Mammary epithelial cell (primary cell): ENCODE measurements at places on chromosomes 3 and 15. TPM values are rescaled to one million over a fixed set of nuclear protein-coding genes. Genes with fewer than 3 reads are reported as not detected.
A peak's percentile ranks its signal among the peaks of the same experiment; 100 is the strongest.

SPTSSB gene
- polyA plus RNA-seq, result 0.44 TPM

DNA sequence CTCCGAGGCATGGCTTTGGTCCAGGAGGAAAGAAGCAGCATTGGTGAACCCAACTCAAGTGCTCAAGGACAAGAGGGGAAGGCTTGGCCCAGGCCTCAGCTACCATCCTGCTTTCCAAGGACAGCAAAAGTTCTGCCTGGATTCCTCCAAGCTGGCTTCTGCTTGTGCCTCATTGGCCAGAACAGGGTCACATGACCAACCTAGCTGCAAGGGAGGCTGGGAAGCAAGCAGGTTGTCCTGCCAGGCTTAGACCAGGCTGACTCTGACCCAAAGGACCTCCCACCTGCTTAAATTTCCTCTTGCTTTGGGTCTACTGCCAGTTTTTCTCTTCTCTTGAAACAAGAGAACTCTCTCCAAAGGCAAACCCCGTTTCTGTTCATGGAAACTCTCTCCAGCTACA, 70.7 kb downstream of the RPN1 start:
- no peak for DNase-seq

DNA sequence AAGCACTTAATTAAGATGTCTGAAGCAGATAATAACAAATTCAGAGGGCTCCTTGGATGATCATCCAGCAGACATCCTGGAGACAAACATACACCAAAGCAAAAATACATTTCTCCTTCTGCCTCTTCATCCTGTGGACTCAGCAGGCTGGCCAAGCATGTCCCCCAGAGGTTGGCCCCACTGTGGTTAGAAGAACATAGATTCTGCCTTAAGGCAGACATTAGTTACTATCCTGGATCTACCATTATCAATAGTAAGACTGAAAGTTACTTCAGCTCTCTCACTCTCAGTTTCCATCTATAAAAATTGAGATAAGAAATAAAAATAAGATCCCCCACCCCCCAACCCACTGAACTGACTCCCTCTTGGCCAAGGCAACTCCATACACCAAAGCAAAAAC, 28.6 kb upstream of the TGFBR2 start:
- DNase-seq, result no peak

ST3GAL6 gene
- polyA plus RNA-seq, result 3.6 TPM

DNA sequence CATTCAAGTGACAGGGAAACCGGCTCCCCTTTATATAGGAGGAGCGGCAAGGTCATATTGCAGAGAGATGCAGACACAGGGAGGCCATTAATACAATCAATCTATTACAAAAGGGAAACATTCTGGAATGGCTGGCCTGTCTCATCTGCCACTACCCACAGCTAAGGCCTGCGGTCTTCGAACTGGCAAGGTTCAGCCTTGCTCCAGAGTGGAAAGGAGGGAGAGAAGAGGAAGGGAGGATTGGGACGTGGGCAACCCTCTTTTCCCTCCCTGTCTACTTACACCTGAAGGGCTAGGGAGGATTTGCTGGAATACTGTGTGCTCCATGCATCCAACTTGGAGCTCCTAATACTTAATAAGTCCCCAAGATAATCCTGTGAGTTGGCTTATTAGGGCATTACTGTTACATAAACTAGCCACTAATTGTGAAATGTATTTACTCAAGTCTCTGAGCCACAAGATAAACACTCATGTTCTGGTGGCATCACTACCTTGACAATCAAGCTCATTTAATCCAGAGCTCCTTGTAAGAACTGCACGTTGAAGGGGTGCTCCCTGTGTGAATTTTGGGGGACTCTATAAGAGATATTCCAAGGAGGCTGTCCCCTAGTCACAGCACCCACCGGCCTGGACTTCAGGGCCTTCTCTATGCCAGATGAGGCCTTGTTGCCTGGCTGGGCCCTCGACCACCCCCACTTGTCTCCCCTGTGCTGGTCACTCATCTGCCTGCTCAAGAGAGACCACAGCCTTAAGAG, 19.7 kb upstream of the CCDC174 start:
- no peak for DNase-seq

- DNase-seq, result no peak
These were observed 63.6 kb downstream of the OSBPL10 start for GRCh38 chr3:31917303-31918005.

DNA sequence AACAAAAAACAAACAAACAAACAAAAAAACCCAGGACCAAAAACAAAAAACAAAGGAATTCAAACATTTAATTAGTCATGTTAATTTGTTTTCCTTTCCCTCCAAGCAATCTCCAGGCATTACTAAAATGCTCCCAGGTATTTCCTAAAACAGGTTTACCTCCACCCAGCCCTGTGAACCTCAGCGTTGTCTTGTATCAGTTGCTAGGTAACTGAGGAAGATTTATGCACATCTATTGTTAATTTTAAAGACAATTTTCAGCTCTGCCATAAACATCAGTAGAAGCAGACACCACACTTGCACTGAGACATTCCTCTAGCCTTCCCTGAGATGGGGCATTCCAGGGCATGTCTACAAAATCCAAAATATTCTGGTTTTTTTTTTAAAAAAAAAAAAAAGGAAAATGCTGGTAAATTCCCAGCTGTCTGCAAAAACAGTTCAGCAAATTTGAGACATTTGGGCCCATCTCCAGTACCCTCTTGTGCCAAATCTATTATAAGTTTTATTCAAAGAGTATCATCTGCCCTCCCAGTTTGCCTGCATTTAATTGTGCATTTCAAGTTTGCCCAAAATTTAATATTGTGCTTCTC, 227.6 kb downstream of the ADAMTS9 start:
- no peak for DNase-seq

DNA sequence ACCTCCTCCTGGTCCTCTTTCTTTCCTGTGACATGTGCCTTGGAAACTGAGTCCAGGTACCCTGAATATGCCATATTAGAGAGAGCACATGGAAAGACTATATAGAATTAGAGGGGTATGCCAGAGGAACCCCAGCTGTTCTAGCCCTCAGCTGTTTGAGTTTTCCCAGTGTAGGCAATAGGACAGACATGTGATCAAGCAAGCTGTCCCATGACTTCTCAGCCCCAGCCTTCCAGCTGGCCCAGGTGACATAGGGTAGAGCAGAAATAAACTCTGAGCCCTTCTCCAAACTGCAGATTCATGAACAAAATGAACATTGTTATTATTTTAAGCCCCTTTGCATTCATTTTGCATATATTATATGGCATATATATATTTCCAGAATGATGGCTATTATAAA, 118.7 kb downstream of the PPM1L start:
- no peak for DNase-seq

DNA sequence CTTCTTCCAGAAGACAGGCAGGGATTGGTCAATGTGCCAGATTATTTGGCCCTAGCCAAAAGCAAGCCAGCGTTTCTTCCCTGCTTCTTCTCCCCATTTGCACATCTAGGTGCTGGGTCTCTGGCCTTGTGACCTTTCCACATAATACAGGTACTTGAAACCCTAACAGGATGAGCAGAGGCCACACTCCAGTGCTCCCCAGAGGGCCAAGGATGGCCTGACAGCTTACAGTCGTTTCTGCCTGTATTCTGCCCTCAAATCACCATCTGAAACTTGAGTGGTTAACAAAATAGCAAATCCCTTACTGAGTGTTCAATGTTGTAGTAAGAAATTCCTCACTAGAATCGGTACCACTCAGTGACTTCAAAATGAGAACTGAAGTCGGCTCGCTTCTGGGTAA, 29.1 kb downstream of the MKRN2 start:
- no peak for DNase-seq

DNA sequence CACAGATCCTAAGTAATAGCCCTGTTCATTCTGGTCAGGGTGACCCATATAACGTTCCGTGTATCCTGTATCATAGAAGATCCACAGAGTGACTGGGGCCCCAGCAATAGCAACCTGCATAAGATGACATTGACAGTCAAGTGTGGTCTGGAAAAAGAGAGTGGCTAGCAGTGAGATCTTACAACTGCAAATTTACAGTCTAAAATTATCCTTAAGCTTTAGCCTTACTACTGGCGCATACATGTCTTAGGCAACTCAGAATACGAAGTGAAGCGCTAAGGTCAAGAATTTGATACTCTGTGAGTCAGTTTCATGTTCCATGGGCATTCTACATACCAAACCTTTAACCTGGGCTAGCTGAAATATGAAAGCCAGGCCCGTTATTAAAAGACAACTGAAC, 29.2 kb upstream of the IGDCC4 start:
- DNase-seq, result no peak

DNA sequence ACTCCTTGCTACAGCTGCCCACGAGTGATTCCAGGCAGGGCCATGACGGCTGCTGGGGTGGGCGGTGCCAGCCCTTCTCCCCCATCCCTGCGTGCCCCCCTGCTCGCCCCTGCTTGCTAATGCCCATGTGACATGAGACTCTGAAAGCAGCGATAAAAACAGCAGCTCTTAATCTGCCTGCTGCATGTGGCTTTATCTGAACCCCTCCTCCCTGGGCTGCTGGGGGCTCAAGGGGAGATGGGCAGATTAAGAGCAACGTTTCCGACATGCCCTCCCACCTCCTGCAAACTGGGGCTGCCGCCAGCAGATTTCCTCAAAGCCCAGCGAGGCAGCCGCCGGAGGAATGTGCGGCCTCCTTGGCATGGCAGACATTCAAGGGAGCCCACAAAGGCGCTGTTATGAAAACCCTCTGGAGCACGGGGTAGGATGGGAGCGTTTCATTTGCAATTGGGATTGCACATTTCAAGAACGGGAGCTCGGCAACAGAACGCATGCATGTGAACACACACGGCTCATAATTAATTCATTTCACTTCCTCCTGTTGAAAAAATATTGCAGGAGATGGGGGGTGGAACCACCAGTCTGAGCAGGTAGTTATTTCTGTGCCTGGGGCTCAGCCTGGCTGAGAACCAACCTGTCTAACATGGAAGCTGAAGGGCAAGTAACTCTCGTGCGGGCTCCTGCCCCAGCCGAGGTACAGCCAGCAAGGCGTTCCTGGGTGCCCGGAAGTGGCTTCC, 504.2 kb upstream of the PROK2 start:
- peak; percentile 37 for DNase-seq

CISH gene
- 3.6 TPM for polyA plus RNA-seq

DNA sequence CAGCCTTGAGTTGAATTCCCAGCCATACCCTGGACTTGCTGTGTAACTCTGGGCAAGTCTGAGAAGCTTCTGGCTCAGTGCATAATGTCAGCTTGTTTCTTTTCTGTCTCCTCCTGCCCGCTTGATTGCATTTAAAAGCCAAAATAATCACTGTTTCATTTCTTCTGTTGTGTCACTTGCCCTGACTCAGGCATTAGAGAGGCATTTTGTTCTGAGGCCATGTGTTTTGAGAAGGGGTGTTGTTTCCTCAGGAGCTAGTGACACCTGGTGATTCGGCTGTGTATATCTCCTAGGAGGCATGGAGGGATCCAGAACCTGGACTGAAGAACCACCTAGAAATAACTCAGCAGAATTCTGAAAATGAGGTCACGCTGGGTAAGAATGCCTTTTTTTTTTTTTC, 16.0 kb downstream of the WDR73 start:
- peak; percentile 40 for DNase-seq

GRCh38 chr3:193556841-193557240, 2.1 kb upstream of the ATP13A4 start:
- DNase-seq, result no peak

DNA sequence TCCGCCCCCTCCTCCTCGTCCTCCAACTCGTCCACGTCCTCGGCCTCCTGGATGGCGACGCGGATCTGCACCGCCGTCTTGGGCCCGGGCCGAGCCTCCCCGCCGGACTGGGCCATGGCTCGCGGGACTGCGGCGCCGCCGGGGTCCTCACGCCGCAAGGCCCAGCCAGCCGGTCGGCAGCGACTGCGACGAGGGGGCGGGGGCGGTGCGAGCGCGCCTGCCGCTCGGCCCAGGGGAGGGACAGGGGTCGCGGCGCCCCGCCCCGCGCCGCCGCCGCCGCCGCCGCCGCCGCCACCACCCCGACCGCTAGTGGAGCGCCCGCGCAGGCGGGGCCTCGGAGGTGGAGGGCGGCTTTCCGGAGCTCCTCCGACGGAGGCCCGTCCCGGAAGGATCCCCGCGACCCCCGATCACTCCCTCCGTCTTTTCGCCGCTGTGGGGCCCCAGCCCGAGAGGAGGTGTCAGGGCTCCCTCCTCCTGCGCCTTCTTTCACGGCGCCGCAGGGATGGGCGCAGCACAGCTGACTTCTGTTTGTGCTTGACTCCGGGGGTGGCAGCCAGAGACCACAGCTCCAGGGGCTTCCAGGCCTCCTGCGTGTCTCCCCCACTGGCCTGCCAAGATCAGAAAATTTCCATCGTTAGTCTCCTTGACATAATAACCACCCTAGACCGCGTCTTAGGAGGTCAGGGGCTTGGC, at the start of gene LARP6:
Gene LARP6 (minus strand): TSS at position 185 of the 693 bp plus-strand sequence. CDS start 69 bp downstream, at position 116.
- peak; percentile 22 for DNase-seq

- DNase-seq, result no peak
These were observed 22.5 kb downstream of the MAP2K5 start for GRCh38 chr15:67564968-67565345.

- DNase-seq, result no peak
These were observed 109.7 kb downstream of the NSMCE3 start for GRCh38 chr15:29159771-29160455.

DNA sequence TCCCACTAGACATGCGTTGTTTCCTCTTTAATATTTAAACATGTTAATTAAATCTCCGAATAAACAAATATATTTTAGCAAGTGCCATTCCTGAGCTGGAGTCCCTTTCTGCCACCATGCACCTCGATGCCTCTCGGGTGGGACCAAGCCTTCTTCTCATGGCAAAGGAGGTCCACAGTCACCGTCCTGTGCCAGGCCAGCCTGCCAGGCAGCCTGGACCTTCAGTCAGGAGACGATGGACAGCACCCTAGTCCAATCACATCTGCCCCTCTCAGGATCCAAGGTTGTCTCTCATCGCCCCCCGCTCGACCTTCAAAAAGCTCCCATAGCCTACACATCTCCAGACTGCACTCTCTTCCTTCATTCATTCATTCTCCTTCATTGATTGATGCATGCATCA, 22.6 kb downstream of the NTRK3 start:
- no peak for DNase-seq

DNA sequence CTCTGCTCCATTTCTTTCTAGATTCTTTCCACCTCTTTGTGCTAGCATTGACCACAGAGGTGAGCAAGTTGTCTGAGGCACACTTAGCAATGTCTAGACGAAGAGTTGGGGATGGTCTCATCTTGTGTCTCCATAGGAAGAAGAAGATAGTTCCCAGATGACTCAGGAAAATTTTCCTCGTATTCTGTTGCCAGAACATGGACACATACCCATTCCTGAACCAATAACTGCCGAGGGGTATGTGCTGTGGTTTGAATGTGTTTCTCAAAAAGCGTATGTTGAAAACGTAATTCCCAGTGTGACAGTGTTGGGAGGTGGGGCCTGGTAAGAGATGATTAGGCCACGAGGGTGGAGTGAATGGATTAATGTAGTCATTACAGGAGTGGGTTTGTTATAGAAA, 107.5 kb upstream of the GALNT15 start:
- peak; percentile 63 for DNase-seq
